NCI-H2081 (cell line): ENCODE measurements at places on chromosomes 16 and 17.

- DNase-seq, result no peak
Observed at GRCh38 chr17:42608305-42609181, 631 bp downstream of the RETREG3 start.

GRCh38 chr17:40279402-40279801 is 8.3 kb upstream of the CDC6 start:
- DNase-seq, result no peak

DNA sequence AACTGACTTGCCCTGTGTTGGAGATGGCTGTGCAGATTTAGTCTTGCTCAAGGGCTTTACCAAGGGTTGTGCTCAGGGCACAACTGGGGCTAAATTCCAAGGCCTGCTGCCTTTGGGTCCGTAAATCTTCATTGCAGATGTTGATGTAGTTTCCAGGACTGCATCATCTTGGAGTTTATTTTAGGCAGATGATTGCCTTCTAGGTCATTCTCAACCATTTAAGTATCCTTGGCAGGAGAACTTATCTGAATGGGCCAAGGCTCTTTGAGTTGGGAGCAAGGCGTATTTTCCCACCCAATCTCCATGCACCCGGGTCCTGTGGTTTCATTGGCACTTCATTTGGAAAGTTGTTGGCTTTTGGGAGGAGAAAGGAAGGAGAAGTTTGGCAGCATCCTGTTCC is 200.3 kb downstream of the MSI2 start:
- DNase-seq, result no peak

- DNase-seq, result peak; percentile 19
Observed at GRCh38 chr17:74392848-74393247, 25.5 kb downstream of the GPR142 start.
